ENCODE measurements at places on chromosomes 12 and 14.

GRCh38 chr14:85463512-85463911 lies 66.4 kb upstream of the FLRT2 start:
- no peak for DNase-seq

GRCh38 chr12:64219145-64219544 lies 3.0 kb downstream of the KICS2 start:
- no peak for DNase-seq

GRCh38 chr12:122743895-122744525 lies 8.6 kb upstream of the DENR start:
- peak; percentile 92 for DNase-seq

DNA sequence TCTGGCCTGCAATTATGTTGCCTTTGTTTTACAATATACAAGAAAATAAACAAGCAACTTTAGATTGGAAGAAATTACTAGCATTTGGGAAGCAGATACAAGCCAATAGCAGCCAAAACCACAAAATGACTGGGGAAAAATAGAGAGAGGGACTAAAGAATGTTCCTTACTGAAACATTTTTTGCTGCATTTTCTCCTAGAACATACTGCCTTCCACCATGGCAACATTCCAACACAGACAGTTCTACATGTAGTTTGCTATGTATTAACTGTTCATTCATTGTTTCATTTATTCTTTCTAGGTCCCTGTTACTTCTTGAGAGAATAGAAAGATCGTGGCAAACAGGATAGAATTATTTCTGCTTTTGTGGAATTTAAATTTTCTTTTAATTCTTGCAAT lies 530.2 kb downstream of the RPS29 start:
- DNase-seq = no peak

DNA sequence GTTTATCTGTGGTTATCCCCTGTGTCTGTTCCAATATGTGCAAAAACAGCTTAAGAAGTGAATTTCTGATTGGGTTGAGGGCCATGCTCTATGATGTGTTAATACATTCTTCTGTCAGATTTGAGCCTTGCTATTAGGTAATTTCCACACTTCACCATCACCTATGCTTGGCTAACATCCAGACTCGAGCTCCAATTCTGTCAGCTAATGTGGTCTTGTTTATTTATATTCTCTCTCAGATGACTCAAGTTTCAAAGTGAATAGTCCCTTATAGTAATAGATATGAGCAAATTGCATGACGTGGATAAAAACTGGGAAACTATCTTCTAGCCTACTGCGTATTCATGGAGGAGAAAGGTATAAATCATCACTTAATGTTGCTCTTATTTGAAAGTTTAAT lies 451.3 kb downstream of the SNAPC1 start:
- no peak for DNase-seq

DNA sequence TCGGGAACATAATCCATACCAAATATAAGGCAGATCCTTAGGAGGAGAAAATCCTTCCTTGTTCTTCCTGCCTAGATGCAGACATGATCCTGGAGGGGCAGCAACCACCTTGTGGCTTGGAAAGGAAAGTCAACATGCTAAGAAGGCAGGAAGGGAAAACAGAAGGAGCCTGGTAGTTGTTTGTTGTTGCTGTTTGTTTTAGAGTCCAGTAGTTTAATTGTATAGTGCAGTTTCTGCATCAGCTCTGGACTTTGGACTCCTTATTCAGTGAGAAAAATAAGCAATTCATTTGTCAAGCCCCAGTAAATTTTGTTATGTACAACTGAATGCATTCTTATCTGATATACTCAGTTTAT lies 45.7 kb upstream of the APPL2 start:
- DNase-seq = no peak

DNA sequence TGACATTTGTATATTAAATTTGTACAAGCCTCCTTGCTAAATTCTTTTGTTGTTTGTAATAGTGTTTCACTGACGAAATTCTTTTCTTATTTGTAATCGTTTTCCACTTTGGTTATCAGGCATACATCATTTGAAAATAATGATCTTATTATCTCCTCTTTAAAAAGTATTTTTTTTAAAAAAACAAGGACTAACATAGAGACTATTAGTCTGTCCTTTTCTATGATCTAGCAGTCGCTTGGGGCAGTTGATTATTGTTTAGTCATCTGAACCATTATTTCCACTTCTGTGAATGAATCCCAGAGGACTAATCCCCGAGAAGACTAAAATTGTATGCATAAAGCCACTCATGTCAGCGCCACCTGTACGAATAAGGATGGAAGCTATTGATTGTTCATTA lies 11.5 kb downstream of the ADGRD1 start:
- DNase-seq = no peak

GRCh38 chr14:103315351-103315911 lies 18.6 kb upstream of the EIF5 start:
- DNase-seq = no peak

- no peak for DNase-seq
Observed at GRCh38 chr12:62776575-62776974, 158.4 kb downstream of the PPM1H start.

- no peak for DNase-seq
Observed at GRCh38 chr14:19799880-19800279, 3.7 kb upstream of the OR4N2 start.

- DNase-seq = no peak
Observed at GRCh38 chr14:98840091-98840490, 431.9 kb downstream of the BCL11B start.

GRCh38 chr12:131637986-131638385 lies 72.9 kb upstream of the SFSWAP start:
- DNase-seq = no peak

DNA sequence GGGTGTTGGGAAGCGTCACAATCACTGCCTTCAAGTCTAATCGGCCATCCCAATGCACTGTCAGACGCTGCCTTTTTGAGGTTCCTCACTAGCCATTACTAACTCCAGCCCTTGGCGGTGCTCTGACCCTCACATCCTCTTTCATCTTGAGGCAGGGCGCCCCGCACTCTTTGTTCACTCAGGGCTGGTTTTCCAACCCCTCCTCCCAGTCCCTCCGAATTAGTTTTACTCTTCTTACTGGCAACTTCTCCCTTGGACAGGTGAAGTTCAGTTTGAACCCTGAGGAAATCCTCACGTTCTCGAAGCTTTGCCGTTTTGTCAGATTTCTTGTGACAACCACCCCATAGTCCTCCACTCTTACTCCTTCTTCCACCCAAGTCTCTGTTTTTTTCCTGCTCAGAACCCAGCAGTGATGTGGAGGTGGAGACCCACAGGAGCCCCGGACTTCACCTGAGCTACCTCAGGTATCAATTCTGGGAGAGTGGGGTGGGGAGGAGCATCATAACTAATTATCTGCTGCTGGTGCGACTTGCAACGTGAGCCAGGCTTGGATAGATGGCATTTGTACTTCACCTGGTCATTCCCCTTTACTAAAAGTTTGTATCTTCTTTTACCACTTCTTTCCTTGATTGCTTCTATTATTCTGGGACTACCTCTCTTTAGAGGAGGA lies 757 bp downstream of the ZC3H10 start:
- no peak for DNase-seq

DNA sequence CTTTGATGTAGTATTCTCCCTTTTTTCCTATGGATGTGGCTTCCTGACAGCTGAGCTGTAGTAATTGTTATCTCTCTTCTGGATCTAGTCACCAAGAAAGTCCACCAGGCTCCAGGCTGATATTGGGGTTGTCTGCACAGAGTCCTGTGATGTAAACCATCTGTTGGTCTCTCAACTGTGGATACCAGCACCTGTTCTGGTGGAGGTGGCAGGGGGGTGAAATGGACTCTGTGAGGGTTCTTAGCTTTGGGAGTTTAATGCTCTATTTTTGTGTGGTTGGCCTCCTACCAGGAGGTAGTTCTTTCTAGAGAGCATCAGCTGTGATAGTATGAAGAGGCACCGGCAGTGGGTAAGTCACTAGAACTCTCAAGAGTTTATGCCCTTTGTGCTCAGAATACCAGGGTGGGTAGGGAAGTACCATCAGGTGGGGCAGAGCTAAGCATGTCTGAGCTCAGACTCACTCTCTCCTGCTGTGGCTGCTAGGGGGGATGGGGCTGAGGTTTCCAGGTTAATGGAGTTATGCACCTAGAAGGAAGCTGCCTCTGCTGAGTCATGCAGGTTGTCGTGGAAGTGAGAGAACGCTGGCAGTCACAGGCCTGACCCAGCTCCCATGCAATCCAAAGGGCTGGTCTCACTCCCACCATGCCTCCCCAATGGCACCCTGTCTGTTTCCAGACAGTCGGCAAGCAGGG lies 3.0 kb upstream of the TAS2R14 start:
- DNase-seq = no peak

- DNase-seq = no peak
Observed at GRCh38 chr14:22313172-22313801, 275.7 kb downstream of the DAD1 start.

DNA sequence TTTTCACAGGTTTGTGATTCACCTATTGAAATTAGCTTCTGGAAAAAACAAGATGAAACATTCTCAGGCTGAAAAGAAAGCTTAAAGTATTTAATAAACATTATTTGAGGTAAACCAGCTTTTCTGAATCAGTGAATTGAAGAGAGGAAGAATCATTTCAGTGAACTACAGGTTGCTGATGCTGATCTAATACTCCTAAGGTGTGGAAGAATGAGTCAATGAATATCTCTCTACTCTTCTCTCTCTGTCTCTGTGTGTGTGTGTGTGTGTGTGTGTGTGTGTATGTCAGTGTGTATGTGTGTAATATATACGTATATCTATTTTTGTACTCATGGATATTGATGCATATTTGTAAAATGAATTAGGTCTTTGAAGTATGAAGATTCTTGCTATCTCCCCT lies 312.2 kb downstream of the SSPN start:
- DNase-seq = no peak

- DNase-seq = no peak
Observed at GRCh38 chr12:45223868-45224267, 8.0 kb downstream of the ANO6 start.

DNA sequence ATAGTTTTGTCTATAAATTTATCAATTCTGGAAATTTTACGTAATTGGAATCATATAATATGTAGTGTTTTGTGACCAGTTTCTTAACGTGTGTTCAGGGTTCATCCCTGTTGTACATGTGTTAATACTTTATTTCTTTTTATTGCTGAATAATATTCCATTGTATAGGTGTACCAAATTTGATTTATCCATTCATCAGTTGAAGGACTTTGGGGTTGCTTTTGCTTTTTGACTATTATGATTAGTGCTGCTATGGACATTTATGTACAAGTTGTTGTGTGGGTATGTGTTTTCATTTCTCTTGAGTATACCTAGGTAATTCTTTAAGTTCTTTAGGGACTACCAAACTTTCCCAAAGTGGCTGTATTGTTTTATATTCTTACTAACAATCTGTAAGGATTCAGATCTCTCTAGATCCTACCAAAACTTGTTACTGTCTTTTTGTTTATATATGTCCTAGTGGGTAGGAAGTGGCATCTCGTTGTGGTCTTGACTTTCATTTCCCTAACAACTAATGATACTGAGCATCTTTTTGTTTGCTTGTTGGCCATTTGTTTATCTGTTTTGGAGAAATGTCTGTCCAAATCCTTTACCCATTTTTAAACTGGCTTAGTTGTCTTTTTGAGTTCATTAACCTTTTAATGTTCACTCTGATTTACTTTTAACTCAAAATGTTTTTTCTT lies 14.9 kb downstream of the VRK1 start:
- DNase-seq = no peak

- DNase-seq = peak; percentile 67
Observed at GRCh38 chr14:61355892-61356325, 34.5 kb downstream of the PRKCH start.

- no peak for DNase-seq
Observed at GRCh38 chr12:80565271-80565670, 121.2 kb downstream of the PTPRQ start.

DNA sequence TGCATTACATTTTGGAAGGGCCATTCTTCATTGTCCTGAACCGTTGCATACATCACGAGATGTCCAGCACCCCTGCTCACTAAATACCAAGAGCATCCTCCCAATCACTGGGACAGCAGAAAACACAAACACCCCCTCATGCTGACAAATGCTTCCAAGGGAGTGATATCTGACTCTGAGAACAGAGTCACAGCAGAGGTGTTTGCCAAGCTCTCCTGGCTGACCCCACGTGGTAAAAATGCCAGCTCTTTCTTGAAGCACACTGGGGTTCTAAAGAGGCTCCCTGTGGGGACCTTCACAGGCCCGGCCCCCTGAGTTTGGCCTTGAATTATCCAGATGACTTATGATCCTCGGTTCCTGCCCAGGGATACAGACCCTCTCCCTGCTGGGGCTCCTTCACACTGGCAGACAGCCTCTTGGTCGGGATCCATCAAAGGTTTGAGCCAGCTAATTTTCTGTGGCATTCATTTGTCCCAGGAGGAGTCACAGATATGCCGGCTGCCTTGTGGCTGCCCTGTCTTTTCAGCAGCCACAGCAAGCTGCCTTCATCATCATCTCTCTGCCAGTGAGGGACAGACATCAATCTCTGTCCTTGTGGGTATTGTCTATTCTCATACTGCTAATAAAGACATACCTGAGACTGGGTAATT lies 43.1 kb upstream of the PSMC1 start:
- no peak for DNase-seq

- DNase-seq = no peak
Observed at GRCh38 chr14:89540830-89541470, 123.9 kb upstream of the FOXN3 start.

GRCh38 chr14:91749868-91750267 lies 18.0 kb upstream of the CATSPERB start:
- no peak for DNase-seq

DNA sequence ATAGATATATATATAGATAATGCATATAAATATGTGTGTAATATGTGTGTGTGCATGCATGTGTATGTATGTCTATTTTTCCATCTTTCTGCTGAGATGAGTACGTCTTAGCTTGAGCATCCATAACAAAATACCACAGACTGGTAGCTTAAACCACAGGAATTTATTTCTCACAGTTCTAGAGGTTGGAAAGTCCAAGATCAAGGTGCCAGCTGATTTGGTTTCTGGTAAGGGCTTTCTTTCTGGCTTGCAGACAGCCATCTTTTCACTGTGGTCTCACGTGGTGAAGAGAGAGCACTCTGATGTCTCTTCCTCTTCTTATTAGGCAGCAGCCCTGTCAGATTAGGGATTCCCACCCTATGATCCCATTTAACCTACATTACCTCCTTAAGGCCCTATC lies 47.3 kb downstream of the ACSM4 start:
- no peak for DNase-seq
